ENCODE measurements at places on chromosomes 1 and 21. TPM values are rescaled to one million over a fixed set of nuclear protein-coding genes. Genes with fewer than 3 reads are reported as not detected.

The PDPN gene
- total RNA-seq = 20.7 TPM

The S100A7 gene
- not detected for total RNA-seq

The ANGPTL1 gene
- 51.0 TPM for total RNA-seq

The SLC25A34 gene
- total RNA-seq = 2.4 TPM

The FCMR gene
- 5.4 TPM for total RNA-seq

The CREG1 gene
- 187 TPM for total RNA-seq

The DMAP1 gene
- total RNA-seq = 40.2 TPM

The OR2M3 gene
- total RNA-seq = not detected

The PLA2G2F gene
- total RNA-seq = not detected

The MEX3A gene
- 0.42 TPM for total RNA-seq

The EXTL1 gene
- 1.6 TPM for total RNA-seq

The TRMT13 gene
- 11.4 TPM for total RNA-seq

The BCAR3 gene
- 36.3 TPM for total RNA-seq

The HTR1D gene
- not detected for total RNA-seq

The DIO1 gene
- not detected for total RNA-seq

The GUCA2A gene
- not detected for total RNA-seq

The TTLL10 gene
- total RNA-seq = not detected

The SCAMP3 gene
- total RNA-seq = 32.5 TPM

The FAM72C gene
- total RNA-seq = not detected

The LRRC39 gene
- 2.3 TPM for total RNA-seq

The TMOD4 gene
- not detected for total RNA-seq

The CFAP57 gene
- 0.42 TPM for total RNA-seq

The TTC22 gene
- total RNA-seq = not detected

The RPRD2 gene
- 28.4 TPM for total RNA-seq

The RRP1 gene
- 34.3 TPM for total RNA-seq

The LYPLA2 gene
- total RNA-seq = 29.6 TPM

The DNAI4 gene
- 5.9 TPM for total RNA-seq

The MYOG gene
- not detected for total RNA-seq

The CCDC185 gene
- not detected for total RNA-seq

The SRRM1 gene
- 57.0 TPM for total RNA-seq

The LINGO4 gene
- not detected for total RNA-seq

The CLEC20A gene
- total RNA-seq = not detected

The NUF2 gene
- 1.6 TPM for total RNA-seq

The MYBPHL gene
- total RNA-seq = 1.1 TPM

The IL24 gene
- total RNA-seq = not detected

The ITLN2 gene
- not detected for total RNA-seq

The TEDDM1 gene
- not detected for total RNA-seq

The ZNF697 gene
- total RNA-seq = 4.1 TPM

The DCDC2B gene
- not detected for total RNA-seq

The NUAK2 gene
- 1.5 TPM for total RNA-seq

Measured in thoracic aorta (tissue), 2 donors.